ENCODE measurements at places on chromosomes 4 and X.

GRCh38 chr4:94841864-94842221, 84.1 kb downstream of the BMPR1B start:
- DNase-seq: no peak

- DNase-seq: peak; percentile 13
These were observed 661 bp downstream of the SPIN4 start for GRCh38 chrX:63350465-63350877.

GRCh38 chr4:139557556-139558110, 1.6 kb upstream of the SETD7 start:
- peak; percentile 13 for DNase-seq

DNA sequence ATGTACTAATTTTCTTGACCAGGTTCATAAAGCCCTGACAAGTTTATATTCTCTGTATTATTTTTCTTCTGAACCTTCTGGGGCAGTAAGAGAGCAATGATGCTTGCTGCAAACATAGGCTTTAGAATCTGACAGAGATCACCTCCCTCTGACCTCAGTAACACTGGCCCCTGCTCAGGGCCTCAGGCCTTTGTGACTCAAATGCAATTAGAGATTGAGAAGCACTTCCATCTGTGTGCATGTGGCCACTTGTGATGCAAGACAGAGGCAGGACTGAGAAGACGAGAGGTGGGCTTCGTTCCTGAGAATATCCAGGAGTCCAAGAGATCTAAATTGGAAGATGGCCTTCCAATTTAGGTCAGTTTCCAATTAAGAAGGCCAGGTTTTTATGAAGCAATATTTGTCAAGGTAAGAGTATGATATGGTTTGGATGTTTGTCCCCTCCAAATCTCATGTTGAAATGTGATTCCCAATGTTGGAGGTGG, 82.8 kb upstream of the VEGFC start:
- DNase-seq: no peak

- no peak for DNase-seq
These were observed 404.6 kb downstream of the ARHGAP24 start for GRCh38 chr4:85879518-85879917.

DNA sequence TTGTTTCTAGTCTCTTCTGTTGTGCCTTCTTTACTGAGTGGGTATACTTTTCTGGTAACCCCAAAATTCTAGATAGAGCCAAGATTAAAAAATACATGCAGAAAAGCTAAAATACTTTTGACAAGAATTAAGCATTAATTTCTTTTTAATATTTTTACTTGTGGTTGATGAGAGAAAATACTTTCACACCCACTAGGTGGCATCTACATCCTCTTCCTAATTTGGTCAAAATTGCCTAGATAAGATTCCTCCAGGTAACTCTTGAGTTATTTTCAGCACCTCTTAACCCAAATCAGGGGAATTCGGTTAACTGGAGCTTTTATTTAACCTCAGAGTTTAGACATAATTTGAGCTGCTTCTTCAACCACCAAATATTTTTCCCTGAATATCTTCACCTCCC, 28.4 kb upstream of the COX7B2 start:
- DNase-seq: no peak

DNA sequence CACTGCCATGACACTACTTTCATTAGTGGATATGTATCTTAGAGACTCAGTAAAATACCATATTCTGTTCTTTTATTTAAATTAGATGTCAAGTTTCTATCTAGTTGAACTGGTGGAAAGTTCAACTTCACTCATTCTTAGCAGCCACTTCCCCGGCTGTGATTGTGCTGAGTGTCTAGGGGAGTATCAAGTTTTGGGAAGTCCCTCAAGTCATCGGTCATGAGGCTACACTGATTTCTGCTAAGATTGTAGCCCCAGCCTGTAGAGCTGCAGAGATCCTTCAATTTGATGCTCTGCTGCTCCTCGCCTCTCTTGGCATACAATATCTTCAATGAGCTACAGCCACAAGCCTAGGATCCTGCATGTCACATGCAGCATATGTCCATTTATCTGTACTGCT, 53.9 kb downstream of the DMP1 start:
- no peak for DNase-seq

DNA sequence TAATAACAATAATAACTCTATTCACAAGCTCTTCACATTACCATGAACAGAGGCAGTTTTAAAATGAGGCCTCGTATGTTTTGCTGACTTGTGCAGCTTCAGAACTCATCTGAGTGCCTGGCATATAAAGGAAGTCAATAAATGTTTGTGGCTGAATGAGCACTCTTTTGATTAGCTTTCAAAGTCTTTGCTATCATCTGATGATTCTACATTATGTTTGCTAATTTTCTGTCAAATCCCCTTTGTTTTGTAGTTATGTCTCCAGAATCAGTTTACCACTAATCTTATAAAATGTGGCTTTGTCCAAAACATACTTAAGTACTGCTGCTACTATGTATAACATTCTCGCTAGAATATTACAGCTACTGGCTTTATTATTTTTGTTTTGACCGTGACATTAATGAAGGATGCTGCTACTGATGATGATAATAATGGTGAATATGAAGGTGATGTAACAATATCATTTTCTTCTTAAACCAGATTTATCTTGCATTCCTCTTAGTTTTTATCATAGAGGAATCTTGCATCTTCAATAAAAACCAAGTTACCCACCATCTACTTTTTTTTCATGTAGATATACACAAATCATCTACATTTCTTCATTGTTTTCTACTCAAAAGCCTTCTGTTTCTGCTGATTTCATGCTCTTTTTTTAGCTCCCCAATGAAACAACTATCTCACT, 384.5 kb downstream of the NAF1 start:
- DNase-seq: no peak

DNA sequence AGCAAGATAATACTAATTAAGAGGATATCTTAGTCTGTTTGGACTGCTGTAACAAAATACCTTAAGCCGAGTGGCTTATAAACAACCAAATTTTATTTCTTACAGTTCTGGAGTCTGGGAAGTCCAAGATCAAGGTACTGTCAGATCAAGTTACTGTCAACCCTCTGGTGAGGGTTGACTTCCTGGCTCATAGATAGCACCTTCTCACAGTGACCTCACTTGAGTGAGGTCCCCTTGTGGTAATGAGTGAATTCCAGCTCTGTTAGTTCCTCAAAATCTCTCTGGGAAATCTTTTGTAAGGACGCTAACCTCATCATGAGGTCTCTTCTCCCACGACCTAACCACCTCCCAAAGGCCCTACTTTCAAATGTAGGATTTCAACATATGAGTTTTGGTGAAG, 36.9 kb upstream of the ADGRA3 start:
- no peak for DNase-seq

- no peak for DNase-seq
These were observed 147.1 kb downstream of the GLRA2 start for GRCh38 chrX:14676431-14676830.

DNA sequence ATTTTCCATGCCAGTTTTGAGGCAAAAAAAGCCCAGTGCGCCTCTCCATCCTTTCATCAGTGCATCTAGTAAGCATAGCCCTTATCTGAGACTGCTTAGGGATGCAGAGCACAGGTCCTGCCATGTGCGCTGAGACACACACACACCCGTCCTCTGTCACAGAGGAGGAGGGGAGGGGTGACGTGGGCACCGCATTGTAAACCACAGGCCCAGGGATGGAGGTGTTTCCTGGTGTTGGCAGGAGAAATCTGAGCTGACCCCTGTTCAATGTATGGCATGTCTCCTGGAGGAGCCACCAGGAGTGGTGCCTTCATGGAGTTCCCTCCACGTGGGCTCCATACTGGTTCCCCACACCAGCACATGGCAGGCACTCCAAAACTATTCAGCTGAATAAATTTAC, 65.8 kb upstream of the HELT start:
- no peak for DNase-seq

- DNase-seq: no peak
These were observed 30.0 kb downstream of the CDKL5 start for GRCh38 chrX:18455384-18455783.

GRCh38 chr4:14857981-14858380, 144.3 kb upstream of the CPEB2 start:
- DNase-seq: no peak

DNA sequence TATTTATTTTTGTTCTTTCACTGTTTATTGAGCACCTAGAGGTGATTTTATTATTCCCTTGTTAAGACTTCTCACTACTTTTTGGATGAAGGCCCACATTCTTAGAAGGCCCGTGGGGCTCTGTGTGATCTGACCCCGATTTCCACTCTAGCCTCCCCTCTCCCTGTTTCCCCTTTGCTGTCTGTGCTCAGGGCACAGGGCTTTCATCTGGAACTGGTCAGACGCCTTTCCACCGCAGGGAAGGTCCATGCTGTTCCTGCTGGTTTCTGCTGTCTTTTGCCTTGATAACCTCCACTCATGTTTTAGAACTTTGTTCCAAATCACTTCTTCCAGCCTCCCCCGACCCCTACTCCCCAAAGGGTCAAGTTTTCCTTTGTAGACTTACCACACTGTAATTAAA, 31.3 kb upstream of the ANAPC4 start:
- no peak for DNase-seq

DNA sequence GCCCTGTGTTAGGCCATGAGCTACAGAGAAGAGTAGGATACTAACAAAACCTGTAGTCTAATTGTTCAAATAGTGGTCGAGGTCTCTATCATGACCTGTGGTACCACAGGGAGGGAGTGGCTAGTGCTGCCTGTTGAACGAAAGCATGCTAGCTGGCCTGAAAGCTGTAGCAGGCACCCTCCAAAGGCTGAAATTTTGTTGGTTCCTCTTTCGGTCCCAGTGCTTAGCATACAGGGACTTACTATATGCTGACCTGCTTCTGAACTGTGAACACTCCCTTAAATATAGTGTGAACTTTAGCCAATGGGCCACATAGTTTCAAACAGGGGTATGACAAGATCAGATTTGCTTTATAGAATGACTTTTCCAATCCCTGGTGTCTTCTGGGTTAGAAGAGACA, 113.4 kb downstream of the PJA1 start:
- DNase-seq: no peak

DNA sequence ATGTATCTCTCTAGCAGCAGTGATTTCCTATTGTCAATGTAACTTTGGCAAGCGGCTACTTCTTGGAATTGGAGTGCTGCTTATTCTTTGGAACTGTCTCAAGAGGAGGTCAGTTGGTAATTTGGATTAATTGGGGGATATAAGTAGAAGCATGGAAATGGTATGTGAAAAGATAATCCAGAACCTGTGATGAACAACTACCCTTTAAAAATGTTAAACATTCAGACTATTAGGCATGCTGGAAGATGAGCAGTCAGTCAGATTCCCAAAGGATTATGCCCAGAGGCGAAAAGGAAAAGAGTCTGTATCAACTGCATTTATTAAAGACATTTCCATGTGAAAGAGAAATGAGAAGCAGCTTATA, 62.5 kb downstream of the SEC24D start:
- DNase-seq: no peak

GRCh38 chrX:6465756-6466155, 69.2 kb downstream of the VCX3A start:
- DNase-seq: no peak

- no peak for DNase-seq
These were observed 5.9 kb upstream of the RAB40AL start for GRCh38 chrX:102930990-102931756.

GRCh38 chr4:24772061-24772705, 23.2 kb upstream of the SOD3 start:
- no peak for DNase-seq

GRCh38 chr4:181661923-181662322, 581.3 kb upstream of the TENM3 start:
- no peak for DNase-seq

DNA sequence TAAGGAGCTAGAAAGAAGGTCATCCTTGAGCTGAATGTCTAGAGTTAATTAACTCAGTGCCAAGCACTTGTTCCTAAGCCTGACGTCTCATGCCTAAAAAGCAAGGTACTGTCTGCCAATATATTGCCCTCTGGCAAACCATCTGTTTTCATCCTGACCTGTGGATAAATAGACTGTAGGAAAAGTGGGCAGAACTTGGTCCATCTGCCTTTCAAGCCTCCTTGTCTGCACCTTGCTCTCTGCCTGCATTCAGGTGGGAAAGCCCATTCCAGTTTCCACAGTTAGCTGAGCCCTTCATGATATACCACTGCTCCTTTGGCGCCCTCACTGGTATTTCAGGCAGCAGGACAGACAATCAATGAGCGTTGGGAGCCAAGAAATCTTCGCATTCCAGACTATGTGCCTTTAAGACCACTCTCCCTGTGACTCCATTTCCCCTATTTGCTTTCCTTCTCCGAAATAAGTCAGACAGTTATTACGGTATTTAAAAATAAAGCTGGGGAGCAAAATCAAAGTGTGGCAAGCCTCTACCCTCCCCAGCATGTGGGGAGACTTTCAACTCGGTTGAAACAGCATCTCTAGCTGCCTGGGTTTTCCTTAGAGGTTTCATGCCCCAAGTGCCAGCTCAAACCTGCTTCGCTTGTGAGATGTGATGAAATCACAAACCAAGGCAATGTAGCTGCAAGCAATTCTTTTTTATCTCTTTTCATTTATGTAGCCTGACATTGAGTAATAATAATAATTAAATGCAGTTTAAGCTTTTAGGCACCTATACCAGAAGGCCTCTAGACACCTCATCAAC, 2.5 kb upstream of the CCDC149 start:
- no peak for DNase-seq

DNA sequence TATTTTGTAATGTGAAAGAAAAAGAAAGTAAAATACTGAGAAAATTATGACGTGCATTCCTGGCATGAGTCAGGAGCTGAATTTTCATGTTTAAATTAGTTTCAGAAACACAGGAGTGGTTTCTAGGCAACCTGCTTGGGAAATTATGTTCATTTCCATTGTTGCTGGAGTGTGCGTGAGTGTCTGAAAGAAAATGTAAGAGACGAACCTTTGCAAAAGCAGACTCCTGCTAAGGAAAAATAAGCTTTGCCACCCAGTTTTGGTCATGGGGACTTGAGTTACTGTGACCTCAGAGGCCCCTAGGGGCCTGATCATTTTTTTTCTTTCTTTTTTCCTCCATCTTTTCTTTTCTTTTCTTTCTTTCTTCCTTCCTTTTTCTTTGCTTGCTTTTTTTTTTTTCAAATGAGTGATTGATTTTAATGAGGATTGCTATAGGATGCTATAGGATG, 18.8 kb upstream of the CHRNA9 start:
- DNase-seq: no peak

DNA sequence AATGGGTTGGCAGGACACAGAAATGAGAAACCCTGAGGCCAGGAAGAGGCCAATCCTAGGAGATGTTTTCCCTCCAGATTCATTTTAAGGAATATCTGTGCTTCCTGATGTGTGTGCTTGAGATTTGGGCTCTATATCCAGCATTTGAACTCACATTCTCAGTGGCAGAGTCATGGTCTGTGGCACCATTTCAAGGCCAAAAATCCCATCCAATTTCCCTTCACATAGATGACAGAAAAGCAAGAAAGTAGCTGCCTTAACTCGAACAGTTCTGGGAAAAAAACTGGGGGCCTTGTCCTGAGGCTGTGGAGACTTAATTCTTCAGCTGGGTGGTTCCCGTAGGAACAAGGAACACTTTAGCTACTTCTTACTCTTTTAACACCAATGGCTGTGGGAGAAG, 27.4 kb downstream of the TAF7L start:
- DNase-seq: no peak

DNA sequence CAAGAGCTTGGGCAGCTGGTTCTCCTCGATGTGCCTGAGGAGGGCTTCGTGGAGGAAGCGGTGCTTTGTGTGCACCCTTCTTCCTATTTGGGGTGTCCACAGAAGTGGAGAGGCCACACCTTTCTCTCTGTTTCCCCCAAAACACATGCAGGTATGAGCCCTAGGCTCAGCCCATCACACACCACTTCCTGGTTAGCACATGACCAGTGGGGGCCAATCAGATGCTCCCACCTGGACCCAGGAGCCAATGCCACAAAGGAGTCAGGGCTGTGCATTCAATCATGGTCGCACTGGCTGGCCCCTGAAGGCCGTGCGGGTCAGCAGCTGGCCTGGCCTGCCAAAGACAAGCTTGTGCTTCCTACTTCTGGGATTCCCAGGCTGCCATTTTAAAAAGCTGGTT, 51.4 kb downstream of the PPP2R2C start:
- DNase-seq: no peak

All from activated CD4-positive, alpha-beta T cell treated with anti-CD3 and anti-CD28 coated beads, Interleukin-2, amount 50 U/mL, for 48 hours (primary cell).